ENCODE measurements at places on chromosomes 7 and 10. TPM values are rescaled to one million over a fixed set of nuclear protein-coding genes. Genes with fewer than 3 reads are reported as not detected.
A peak's percentile ranks its signal among the peaks of the same experiment; 100 is the strongest.

DNA sequence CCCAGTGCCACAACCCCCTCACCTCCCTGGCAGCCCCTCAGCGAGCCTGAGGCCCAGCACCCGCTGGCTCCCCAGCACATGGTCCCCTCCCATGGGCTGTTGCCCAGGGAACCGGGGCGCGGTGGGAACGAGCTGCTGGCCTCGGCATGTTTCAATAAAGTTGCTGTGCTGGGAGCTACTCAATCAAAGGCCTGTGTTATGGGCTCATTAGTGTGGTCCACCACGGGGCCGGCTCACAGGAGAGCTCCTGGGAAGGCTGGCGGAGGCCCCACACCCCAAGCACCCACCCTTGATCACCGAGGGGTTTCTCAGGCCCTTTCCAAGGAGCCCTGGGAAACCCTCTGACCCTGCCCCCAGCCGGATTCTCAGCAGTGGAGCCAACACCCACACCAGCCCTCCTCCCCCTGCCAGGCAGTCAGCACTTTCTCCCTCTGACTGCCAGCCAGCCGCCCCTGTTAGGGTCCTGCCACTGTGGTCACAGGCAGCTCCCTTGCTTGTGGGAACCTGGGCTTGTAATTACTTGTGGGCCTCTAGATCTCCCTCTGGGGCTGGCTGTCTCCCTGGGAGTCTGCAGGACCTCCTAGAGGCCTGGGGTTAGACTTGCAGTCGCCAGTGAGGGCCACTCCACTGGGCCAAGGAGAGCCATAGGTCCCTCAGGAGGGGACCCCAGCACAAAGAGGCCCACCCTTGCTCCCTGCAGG lies 24.8 kb upstream of the TRIM8 start:
- no peak for DNase-seq

- DNase-seq = no peak
Observed at GRCh38 chr10:17547060-17547459, 70.1 kb downstream of the HACD1 start.

DNA sequence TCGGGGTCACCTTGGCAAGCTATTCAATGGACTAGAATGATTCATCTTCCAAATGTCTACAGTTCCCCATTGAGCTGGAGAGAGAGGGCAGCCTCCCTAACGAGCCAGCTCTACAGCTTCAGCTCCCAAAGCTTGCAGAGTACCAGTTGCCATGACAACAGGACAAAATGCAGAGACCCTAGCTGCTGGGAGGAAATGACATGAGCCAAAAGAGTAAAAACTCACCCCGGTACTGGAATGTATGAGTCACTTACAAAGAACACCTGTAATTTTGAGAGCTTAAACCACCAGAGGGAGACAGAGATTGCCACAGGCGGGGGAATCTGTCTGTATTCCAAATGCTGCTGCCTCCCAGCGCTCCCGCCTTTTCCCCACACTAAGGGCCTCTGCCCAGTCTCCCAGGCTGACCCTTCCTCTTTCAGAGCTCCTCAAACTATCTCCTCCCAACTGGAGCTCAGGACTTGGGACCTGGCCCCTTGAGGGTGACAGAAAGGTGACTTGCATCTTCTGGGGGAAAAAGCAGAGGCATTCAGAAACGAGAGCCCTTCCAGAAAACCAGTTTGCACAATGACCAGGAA lies 95.5 kb downstream of the CUL2 start:
- no peak for DNase-seq

The TMEM168 gene
- 24.3 TPM for total RNA-seq

- peak; percentile 74 for DNase-seq
Observed at GRCh38 chr10:24866604-24867583, 85.5 kb downstream of the PRTFDC1 start.

DNA sequence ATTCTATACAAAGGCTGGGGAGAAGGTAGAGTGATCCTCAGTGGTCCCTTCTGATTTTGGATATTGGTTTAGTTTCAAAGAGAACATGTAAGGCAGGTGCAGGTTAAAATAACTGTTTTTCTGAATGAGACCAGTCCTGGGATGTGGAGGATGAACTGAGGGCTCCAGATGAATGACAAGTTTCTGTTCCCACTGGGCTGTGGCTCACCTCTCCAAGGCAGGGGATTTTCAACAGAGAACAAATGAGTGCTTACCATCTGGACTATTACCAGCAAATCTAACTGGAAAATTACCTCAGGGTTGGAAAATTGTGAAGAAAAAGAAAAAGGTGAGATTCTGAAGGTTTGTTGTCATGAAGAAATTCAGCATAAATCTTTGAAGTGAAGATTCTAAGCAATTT lies 8.0 kb downstream of the LAMB4 start:
- no peak for DNase-seq

DNA sequence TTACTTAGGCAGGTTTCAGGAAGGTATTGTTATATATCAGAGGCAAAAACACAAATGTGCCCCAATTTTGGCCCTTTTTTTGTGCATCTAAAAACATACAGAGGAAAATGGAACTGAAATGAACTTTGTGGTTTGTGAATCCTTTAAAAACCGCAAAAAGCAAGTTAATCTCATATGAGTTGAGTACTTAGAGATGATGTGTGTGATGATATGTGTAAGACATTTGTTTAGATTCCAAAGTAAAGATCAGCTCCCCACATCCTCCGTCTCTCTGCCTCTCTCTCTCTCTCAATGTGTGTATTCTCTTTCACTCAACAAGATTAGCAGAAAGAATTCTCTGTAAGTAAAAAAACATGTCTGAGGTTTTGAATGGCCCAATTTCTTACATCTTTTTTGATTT lies 201.9 kb downstream of the MALRD1 start:
- DNase-seq = no peak

- no peak for DNase-seq
Observed at GRCh38 chr7:29976673-29977415, 12.8 kb downstream of the SCRN1 start.

- DNase-seq = peak; percentile 84
Observed at GRCh38 chr10:12720217-12720981, 281.1 kb downstream of the CCDC3 start.

The KCNMA1 gene
- 292 TPM for total RNA-seq

DNA sequence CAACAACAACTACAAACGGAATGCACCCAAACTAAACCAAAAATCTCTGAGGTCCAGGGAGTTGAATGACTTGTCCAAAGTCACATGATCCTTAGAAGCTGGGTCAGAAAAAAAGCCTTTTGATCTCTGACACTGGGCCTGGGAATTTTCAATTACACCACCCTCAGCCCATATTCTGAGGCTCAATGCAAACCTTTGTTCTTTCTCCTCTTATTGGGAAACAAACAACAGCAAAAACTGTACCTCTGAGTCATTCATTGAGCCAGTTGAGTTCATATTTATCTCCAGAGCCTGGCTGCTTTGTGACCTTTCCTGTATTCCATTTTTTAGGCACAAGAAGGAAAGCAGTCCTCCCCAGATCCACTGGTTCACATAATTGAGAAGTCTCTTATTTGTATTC lies 51.2 kb upstream of the SORCS1 start:
- DNase-seq = no peak

DNA sequence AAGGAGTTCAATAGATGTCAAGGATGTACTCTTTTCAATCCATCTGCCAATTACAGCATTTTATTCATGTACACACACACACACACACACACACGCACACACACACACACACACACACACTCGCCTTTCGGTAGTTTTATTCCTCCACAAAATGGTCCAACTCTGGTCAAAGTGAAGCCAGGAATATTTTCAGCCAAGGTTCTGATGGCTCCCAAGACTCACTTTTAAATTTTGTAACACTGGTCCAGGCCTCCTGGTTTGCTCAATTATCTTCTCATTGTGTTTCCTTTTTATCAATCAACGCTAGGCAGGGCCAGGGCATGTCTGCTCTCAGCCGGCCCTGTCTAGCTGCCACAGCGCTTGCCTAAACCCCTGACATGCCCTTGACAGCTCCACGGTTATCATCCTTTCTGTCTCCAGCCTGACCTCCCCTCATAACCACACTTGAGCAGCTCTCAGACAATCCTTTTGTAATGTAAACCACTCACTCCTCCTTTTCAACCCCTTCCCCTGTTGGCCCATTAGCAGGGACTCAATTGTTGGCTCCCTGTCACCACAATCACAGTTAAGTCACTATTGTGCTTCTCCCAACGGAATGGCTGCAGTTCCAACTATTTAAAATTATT lies 115.1 kb downstream of the ICA1 start:
- DNase-seq = no peak

The THSD7A gene
- 6.9 TPM for total RNA-seq

GRCh38 chr10:125116652-125117310 lies 43.6 kb downstream of the CTBP2 start:
- DNase-seq = peak; percentile 57

DNA sequence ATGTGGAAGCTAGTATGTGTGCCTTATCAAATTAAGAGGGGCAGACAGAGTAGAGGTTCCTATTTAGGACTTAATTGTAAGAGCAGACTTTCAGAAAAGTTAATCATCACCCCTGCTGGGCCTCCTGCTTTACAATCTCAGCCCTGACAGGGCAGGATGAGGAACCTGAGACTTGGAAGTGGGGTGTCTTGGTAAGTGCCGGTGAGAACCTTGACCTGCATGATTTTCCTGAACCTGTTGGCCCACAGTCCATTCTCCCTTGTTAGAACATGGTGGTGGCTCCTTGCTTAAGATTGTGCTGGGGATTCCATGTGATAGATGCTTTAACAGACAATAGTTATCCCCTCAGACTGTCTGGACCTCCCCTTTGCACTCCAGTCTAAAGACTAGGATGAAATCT lies 141.7 kb upstream of the TMEM72 start:
- no peak for DNase-seq

The OPN1SW gene
- total RNA-seq = not detected

- DNase-seq = no peak
Observed at GRCh38 chr7:155649588-155649987, 5.1 kb downstream of the RBM33 start.

The SMO gene
- 18.6 TPM for total RNA-seq

DNA sequence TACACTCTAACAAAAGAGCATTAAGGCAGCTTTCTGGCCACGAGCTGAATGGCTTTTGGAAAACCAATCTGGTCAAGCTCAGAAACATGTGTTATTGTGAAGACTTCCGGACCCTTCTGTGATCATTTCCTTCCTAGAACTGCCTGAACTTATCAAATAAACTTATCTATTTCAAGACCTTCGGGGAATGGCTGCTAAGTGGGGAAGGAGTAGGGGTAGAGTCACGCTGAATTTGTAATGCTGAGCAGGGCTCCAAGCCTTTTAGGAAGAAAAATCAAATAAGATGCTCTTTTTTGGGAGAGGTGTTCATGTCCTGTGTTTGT lies 56.6 kb downstream of the PAPSS2 start:
- no peak for DNase-seq

The LRIT1 gene
- total RNA-seq = not detected

- DNase-seq = no peak
Observed at GRCh38 chr7:80748363-80749042, 110.1 kb downstream of the CD36 start.

- no peak for DNase-seq
Observed at GRCh38 chr7:88590963-88591362, 168.5 kb upstream of the ZNF804B start.

DNA sequence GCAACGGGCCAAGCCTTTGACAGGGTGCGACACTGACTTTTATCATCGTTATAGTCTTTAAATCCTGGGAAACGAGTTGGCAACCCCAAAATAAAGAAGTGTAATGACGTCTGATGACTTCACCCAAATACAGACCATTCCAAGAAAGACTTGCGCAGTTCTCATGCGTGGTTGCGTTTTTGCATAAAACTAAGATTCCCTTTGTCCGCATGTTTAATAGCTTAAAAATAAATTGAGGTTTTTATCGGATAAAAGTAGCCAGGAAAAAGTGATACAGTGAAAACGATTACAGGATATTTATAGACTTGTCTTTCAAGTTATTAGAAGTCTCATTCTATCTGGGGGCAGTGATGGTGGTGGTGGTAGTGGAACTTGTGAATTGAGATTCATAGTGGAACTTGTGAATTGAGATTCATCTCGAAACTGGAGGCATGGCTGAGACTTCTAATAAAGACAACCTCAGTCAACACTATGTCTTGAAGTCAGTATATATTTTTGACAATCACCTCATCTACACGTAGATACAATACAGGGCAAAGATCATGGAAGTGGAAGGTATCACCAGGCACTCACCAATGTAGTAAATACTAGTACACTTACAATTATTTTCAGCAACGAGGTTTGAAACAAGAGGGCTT lies 1.2 kb upstream of the NAMPT start:
- DNase-seq = no peak

GRCh38 chr7:24826662-24827020 lies 69.4 kb upstream of the GSDME start:
- no peak for DNase-seq

DNA sequence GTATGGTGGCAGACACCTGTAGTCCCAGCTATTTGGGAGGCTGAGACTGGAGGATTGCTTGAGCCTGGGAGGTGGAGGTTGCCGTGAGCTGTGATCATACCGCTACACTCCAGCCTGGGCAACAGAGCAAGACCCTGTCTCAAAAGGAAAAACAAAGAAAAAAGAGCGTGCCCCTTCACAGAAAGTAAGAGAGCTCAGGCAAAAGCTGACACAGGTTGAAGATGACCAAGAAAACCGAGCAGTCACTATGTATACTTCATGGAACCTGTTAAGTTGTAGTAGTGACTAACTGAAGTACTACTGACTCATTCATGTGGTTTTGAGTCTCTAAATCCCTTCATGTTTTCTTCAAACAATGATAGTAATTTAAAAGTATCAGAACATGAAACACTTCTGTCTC lies 1.2 kb upstream of the PRRT4 start:
- no peak for DNase-seq

DNA sequence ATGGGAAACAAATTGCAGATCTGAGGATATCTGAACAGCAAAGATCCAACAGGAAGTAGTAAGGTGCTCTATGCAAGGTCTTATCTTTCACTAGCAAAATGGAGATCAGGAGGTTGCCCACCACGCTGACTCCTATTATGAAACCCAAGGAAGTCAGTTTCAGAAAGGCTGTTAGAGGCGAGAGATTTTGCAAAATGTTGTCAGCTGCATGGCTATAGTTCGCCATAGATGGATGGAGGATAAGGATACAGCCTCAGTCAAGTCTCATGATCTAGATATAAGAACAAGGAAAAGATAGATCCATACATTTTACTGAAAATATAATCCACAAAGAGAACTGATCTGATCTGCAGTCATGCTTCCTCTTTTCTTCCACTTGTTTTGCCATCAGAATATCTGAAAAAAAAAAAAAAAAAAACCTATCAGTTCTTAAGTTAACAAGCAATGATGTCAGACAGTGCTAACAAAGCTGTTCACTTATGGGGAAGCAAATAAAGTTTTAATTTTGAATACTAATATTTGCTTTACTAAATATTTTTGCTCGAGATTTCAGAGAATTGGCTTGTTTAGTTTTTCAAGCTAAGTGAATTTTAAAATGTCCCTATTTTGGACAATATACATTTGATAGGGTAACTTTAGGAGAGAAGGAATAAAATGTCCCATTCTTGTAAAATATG lies 2.0 kb downstream of the GPR85 start:
- no peak for DNase-seq
